Stimulated activated CD4-positive, alpha-beta T cell treated with anti-CD3 and anti-CD28 coated beads, Interleukin-15, amount 100 ng/mL, for 48 hours (primary cell): ENCODE measurements at places on chromosomes 12 and 14.

- no peak for DNase-seq
Observed at GRCh38 chr12:97921979-97922722, 459.5 kb downstream of the RMST start.

- DNase-seq, result peak; percentile 53
Observed at GRCh38 chr14:61569812-61570548, 125.3 kb upstream of the HIF1A start.

DNA sequence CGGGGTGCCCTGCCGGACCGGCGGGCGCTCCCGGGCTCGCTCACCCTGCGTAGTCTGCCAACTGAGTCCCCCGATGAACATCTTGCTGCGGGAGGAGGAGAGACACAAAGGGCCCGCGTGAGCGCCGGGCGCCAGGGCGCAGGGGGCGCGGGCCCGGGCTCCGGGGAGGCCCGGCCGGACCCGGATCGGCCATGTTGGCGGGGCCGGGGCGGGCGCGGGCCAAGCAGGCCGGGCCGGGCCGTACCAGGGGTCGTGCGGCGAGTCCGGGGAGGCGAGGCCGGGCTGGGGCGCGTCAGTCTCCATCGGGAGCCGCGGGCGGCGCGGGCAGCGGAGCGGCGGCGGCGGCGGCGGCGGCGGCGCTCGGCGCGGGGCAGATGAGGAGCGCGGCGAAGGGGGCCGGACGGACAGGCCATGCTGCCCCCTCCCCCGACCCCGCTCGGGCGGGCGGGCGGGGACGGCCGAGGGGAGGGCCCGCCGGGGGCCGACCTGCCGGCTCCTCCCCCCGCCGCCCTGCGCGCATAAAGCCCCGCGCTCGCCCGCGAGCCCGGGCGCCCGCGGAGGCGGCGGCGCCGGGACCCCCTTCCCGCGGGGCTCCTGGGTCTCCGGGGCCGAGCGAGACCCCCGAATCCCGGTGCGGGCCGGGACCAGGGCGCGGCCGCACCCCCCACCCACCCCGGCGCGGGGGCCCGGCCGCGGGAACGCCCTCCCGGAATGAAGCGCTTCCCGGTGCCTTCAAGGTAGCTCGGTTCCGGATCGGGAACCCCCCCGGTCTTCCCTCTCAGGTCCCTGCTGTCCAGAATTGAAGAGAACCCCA lies at the start of gene MSI1:
TSS of gene MSI1 (minus strand) at position 376 of the 814 bp plus-strand sequence. CDS start at position 303, 73 bp downstream.
- no peak for DNase-seq

DNA sequence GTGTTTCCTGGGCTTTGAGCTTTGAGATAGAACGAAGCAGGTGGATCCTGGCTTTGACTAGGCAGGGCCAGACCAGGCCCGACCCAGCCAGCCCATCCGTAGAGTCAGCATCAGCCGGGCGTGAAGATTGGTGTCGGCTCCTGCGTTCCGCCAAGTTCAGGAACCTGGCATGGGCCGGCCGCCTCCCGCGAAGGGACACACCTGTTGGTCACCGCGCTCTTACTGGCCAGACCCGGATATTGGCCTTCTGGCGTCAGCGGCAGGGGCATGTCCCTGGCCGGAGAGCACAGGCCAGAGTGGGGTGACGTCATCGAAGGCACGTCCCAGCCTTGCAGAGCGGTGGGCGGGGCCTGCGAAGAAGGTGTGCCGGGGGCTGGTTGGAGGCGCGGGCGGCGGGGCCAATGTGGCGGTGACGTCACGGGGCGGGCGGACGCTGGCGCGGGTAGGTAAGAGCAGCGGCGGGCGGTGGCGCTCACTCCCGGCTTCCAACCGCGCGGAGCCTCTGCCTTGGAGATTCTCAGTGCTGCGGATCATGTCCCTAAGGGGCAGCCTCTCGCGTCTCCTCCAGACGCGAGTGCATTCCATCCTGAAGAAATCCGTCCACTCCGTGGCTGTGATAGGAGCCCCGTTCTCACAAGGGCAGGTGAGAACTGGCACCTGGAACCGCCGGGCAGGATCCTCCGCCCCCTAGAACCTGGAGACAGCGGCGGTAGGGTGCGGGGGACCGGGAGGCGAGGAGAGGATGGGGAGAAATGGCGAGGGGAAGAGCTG lies at the start of gene ARG2:
TSS of gene ARG2 (plus strand) at position 475 of the 771 bp plus-strand sequence. CDS start at position 533, 58 bp downstream.
- DNase-seq, result peak; percentile 93

GRCh38 chr14:78178071-78178470 lies 7.9 kb downstream of the NRXN3 start:
- no peak for DNase-seq
